Activated CD8-positive, alpha-beta memory T cell treated with anti-CD3 and anti-CD28 coated beads for 1 hour (primary cell): ENCODE measurements at places on chromosomes 4 and X.

GRCh38 chrX:23127586-23127985 is 127.8 kb downstream of the DDX53 start:
- DNase-seq = no peak

GRCh38 chr4:34643476-34643875 is 1600.8 kb downstream of the ARAP2 start:
- no peak for DNase-seq

DNA sequence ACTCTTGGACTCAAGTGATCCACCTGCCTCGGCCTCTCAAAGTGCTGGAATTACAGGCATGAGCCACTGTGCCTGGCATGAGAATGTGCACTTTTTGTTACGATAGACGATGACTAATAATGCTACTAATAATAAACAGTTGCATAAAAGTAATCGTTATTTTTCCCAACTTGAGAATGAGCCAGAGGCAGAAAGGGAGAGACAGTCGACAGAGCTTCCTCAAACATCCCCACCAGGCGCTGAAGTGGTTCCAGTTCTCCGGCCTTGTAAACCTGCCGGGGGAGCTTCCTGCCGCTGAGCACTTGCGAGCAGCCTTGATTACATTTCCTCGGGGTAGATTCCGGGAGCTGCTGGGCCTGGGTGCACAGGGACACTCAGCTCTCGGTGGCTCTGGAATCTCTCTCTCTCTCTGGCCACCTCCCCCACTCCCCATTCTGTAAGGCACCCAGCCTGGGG is 8.9 kb upstream of the HTRA3 start:
- no peak for DNase-seq

GRCh38 chrX:1466971-1467561 is 14.4 kb upstream of the ASMTL start:
- DNase-seq = no peak

DNA sequence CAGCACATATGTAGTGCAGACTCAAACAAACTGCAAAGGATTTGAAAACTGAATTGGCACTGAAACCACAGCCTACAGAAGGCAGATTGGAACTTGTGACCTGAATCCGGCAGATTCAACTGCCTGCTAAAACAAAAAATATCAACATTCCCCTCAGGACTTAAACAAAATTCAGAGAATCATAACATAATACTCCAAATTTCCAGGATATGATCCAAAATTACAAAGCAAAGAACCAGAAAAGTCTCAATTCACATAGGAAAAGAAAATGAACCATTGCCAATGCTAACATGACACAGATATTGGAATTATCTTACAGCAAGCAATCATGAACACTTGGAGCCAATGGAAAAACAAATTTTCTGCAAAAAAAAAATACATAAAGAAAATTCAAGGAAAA is 250.4 kb downstream of the PRDM5 start:
- no peak for DNase-seq

- DNase-seq = no peak
Observed at GRCh38 chr4:1366371-1367229, 19.6 kb downstream of the UVSSA start.

DNA sequence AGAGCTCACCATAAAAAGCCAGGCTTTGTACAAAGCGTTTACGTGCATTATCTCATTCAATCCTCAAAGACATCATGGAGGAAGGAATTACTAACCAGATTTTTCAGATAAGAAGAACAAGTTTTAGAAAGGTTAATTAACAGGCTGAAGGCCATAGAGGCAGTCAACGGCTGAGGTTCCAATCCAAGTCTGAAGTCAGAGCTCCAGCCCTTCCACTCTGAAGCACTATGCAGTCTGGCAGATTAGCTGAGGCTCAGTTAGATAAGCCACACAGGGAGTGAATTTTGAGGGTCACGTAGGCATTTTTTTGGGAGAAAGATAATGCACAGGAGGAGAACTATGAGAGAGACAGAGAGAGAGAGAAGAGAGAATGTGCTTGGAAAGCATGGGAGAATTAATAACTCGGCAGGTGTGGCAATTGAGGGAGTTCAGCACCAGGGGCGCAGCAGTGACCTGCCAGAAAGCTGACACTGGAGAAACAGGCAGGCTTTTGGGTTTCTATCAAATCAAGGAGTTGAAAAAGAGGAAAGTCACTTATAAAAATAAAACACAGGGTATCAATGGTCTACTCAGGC is 116.5 kb upstream of the NAP1L5 start:
- DNase-seq = no peak

- DNase-seq = no peak
Observed at GRCh38 chr4:148095346-148095923, 346.8 kb downstream of the NR3C2 start.

DNA sequence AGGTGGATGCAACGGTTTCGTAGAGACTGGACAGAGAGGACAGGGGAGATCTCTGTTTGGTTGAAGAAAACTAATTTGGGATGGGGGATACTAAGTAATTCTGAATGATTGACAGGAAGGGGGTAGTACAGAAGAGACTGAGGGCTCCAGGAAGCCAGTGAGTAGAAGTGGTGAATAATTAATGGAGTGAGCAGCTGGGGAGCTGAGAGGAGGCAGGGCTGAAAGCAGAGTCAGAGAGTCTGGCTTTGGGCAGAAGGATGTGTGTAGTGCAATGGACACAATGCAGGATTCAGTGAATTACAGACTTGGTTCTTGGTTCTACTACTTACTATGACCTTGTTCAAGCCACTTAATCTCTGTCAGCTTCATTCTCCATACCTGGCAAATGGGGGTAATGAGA is 161.7 kb downstream of the RBMX2 start:
- no peak for DNase-seq

DNA sequence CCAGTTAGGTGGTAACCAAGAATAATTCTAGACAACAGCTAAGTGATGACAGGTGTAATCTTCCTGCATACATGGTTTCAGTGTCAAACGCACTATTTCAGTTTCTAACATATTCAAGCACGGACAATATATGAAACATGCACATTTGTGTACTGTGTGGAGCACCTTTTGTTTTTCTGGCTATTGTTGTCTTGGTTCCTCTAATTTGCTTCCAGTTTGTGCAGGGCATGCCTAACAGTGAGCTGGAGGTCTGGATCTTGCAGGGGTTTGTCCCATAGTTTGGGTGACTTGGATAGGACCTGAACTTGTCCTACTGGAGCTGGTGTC is 70.5 kb upstream of the TBC1D9 start:
- DNase-seq = no peak

DNA sequence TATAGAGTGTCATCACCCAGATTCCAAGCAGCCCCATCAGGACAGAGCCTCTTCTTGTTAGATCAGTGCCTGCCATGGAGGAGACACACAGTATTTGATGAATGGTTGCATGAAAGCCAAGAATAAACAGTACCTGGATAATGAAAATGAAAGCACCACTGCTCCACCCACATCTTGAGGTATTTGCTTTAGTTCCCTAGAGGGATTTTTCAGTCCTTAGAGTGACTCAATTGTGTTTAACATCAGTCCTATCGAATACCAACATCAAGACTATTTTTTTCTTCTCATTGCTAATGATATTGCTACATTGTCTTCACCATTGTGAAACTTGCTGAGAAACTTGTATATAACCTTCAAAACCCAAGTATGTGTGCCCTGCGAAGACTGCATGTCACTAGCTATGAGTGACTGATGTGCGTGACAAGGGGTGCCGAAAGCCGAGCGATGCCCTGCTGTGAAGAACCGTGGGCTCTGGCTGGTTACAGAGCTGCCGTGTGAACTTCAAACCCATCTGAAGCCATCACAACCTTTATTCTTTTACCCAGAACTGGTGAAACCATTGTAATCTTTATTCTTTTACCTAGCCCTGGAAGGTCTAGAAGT is 211.3 kb upstream of the FAT1 start:
- no peak for DNase-seq

DNA sequence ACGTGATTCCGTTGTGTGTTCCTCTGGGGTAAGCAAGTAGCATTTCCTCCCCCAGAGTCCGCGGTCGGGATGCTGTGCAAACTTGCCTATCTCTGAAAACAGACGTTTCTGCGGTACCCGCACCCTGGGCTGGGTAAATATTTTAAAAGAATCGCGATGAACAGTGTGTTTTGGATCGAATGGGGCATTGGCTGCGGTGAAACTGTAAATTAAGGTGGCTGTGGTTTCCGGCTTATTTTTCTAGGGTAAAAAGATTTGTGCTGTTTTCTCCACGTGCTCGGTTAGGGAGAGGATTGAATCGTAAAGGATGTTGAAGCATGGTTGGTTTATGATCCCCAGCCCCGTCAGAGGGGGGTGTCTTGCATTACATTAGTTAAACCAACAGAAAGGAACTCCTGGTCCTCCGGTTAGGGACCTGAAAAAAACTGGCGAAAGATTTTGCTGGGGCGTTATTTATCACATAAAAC is 1.2 kb downstream of the HHIP start:
- DNase-seq = no peak

- no peak for DNase-seq
Observed at GRCh38 chr4:154686838-154687237, 57.0 kb upstream of the LRAT start.

DNA sequence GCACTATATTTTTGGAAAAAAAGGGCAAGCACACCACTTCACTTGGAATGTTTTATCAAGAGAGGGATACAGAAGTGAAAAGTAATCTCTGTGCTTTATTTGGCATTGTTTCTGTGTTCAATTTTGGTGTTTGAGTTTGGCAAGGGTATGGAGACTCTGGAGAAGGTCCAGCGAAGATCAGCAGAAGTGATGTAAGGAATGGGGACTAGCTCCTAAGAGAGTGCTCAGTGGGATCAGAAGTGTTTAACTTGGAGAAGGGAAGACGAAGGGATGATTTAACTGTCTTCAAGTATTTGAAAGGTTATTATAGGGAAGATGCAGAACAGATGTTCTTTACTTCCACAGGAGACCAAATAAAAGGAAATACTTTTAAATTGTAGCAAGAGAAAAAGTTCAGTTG is 74.3 kb downstream of the CFAP299 start:
- DNase-seq = no peak
